ENCODE measurements at places on chromosomes 5 and 9.

DNA sequence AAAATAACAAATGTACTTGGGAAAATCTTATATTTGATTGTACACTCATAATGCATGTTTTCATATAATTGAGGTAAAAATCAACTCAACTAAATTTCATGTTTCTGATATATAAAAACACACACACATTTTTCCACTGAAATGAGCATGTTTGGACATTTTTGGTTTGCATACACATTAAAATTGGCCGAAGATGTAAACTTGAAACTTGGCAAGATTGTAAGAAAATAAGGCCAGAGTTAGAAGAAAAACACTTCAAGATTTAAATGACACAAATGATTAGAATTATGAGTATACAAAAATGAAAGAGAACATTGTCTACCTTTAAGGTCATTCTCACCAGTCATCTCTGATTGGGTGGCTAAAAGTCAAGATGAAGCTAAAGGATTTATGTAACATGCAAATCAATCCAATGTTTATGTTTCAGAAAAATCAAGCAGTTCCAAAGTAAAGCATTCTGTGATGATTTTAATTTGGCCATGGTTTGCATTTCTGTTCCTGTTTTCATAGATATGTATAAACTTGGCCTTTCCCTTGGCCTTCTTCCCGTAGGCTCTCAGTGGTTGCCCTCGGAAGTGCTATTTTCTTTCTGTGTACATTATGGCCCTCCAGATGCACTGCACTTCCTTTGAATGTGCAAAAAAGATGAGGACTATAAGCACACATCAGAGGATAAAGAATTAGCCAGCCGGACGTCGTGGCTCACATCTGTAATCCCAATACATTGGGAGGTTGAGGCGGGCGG is 1105.4 kb upstream of the DMAC1 start:
- no peak for DNase-seq

GRCh38 chr5:67639313-67639712 is 442.7 kb upstream of the CD180 start:
- DNase-seq: no peak

- DNase-seq: no peak
Measured at GRCh38 chr5:145942749-145943148, 6.4 kb downstream of the SH3RF2 start.

DNA sequence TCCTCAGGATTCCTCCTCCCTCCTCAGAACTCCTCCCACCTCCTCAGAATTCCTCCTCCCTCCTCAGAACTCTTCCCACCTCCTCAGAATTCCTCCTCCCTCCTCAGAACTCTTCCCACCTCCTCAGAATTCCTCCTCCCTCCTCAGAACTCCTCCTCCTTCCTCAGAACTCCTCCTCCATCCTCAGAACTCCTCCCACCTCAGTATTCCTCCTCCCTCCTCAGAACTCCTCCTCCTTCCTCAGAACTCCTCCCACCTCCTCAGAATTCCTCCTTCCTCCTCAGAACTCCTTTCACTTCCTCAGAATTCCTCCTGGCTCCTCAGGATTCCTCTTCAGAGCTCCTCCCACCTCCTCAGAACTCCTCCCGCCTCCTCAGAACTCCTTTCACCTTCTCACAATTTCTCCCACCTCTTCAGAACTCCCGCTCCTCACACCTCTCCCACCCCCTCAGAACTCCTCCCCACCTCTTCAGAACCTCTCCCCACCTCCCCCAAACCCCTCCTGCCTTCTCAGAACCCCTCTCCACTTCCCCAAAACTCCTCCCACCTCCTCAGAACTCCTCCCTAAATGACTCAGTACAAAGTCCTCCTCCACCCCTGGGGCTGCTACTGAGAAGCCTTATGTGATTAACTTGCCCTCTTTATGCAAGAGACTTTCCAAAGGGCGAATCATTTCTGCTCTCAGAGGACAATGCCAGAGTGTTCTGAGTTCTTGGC is 23.2 kb downstream of the SLC46A2 start:
- no peak for DNase-seq

DNA sequence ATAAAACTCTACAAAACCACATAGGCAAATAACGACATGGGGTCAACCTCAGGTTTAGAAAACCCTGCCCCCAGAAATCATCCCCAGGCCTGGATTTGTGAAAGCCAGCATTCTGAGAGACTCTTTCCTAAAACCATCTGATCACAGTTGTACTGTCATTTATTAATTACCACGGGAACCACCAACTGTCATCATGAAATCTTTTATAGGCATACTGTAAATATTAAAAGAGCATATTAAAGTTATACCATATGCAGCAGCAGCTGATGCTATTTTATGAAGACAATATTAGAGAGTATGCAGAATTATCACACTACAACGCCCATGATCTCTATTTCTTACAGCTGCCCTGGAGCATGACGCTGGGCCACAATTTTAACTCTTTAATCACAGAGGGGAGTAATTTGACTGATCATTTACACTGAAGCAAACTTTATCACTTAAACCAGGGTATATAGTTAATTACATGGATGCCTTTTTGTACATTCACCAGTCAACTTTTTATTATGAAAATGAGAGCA is 9.0 kb upstream of the ZDHHC21 start:
- no peak for DNase-seq

- no peak for DNase-seq
Measured at GRCh38 chr5:132202711-132203463, 24.8 kb downstream of the P4HA2 start.

DNA sequence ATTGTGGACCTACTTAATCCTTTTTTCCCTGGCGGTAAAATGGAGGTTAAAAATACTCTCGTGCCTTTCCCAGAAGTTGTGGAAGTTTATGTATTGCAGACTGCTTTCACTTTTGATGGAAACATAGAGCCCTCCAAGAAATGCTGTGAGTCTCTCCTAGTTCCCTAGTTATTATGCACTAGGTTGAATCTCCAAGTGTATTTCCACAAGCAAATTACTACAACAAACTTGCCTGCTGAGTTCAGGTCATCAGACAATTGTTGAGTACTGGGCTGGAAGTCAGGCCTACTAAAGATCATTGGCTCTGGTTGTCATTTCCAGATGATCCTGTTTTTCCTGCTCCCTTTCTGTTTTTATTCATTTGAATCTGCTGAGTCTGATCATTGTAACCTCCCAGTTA is 104.1 kb downstream of the CD180 start:
- DNase-seq: no peak

Data from stimulated activated CD4-positive, alpha-beta T cell treated with anti-CD3 and anti-CD28 coated beads, TNF-alpha, amount 100 ng/mL, for 1 hour (primary cell).